ENCODE measurements at places on chromosomes 5 and 9.
A peak's percentile ranks its signal among the peaks of the same experiment; 100 is the strongest.

- no peak for DNase-seq
These were observed 51.5 kb upstream of the SH3PXD2B start for GRCh38 chr5:172505845-172506244.

DNA sequence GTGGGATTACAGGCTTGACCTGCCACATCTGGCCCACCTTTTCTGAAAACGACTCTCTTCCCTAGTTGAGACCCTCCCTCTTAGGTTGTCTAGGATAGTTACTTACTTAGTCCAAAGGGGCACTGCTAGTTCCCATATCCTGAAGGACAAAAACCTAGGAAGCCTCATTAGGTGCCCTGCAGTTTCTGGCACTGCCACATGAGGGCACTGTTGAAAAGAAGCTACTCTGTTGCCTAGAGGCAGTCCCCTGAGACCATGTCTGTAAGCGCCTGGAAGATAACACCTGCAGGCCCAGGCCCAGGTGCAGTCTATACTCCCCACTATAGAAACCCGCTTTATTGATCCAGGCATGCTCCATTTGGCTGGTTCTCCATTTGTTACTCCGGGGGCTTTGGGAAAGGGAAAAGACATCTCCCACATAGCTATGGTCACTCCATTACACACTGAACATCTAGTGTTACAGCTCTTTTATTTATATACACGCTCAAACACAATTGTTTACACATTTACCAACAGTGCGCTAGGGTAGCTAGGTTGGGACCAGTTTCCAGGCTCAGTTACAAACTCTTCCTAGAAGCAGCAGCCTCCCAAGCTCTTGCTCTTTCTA is 73.4 kb upstream of the PPARGC1B start:
- DNase-seq: no peak

- no peak for DNase-seq
These were observed 406.9 kb downstream of the KDM4C start for GRCh38 chr9:7164440-7165330.

DNA sequence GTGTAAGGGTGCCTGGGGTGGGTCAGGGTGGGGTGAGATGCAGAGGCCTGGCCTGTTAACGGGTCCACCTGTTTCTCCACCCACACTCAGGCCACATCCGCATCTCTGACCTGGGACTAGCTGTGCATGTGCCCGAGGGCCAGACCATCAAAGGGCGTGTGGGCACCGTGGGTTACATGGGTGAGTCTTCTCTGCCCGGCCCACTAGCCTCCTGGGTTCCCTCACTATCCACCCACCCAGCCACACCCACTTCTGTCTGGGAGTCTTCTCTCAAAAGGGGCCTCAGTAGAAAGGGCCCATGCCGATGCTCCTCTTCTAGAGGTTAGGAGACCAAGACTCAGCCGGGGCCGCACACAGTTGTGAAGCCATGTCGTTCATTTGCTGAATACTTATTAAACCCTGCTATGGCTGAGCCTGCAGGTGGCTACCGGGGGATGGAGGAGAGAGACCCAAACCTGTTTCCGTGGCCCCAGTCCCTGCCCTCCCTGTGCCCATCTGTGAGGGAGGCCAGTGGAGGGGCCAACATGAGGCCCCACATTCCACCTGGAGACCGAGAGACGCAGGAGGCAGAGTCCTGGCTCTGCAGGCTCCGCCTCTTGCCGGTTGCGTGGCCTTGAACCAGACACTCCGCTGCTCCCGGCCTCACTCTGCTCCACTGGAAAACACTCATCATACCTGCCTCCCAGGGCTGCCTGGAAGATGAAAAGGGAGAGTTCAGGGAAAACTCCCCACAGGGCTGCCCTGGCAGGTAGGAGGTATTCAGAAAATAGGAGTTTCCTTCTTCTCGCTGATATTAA is 8.7 kb downstream of the GRK6 start:
- DNase-seq: no peak

DNA sequence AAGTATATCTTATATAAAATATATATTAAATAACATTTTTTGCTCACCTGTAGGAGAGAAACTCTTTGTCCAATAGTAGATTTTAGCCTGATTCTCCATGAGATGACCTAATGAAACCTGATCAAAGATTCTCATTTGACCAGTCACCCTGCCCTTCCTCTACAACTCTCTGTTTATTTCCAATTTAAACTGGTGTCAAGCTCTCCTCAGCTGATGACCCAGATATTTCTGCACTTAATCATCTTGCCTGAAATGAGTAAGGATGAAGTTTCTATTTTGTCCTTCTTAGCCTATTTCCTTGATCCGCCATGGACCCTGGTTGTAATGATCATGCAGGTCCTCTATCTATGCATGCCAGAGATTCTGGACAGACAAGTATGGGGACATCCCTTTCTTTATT is 179.3 kb upstream of the FGF10 start:
- no peak for DNase-seq

- no peak for DNase-seq
These were observed 101.3 kb upstream of the DMRT1 start for GRCh38 chr9:740221-740620.

- no peak for DNase-seq
These were observed 10.2 kb downstream of the AGPAT2 start for GRCh38 chr9:136676920-136677686.

GRCh38 chr9:128494108-128494745 is 10.3 kb upstream of the GLE1 start:
- no peak for DNase-seq

GRCh38 chr5:66666778-66667177 is 70.6 kb downstream of the MAST4 start:
- DNase-seq: no peak

- DNase-seq: no peak
These were observed 307.1 kb downstream of the PRR16 start for GRCh38 chr5:120771202-120771601.

- DNase-seq: no peak
These were observed 170.2 kb downstream of the RANBP17 start for GRCh38 chr5:171031977-171032376.

- DNase-seq: no peak
These were observed 224.1 kb upstream of the DAB2 start for GRCh38 chr5:39648848-39649227.

- no peak for DNase-seq
These were observed 35.2 kb upstream of the TYRP1 start for GRCh38 chr9:12657998-12658397.

GRCh38 chr9:115099901-115100300 is 18.1 kb downstream of the TNC start:
- DNase-seq: no peak

GRCh38 chr5:151271336-151271735 is 18.4 kb downstream of the GM2A start:
- DNase-seq: no peak

DNA sequence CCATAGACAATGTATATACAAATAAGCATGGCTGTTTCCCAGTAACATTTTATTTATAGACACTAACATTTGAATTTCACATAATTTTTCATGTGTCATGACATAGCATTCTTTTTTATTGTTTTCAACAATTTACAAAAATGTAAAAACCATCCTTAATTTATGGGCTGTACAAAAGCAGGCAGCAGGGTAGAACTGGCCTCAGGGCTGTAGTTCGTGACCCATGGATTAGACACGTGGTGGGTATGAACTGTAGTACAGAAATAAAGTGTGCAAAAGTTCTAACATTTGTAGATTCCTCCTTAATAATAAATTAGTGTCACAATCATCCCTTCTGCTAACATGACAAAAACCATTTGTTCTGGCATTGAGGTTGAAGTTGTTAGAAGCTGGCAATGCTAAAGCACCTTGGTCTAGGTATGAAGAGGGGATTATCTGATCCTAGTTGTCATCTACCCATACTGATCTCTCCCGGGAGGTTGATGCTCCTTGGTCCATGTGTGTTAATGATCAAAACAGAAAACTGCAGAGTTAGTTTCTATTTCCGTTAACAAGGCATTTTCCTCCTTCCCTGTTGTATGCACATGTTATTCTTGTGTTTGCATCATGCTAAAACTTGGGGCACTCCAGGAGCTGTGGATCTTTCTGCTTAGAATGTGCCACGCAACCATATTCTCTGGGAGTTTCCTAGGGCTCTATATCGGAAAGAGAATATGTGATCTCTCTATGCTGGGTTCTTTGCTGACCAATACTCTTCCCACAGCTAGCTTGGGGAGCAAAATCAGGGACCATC is 917.6 kb downstream of the TLE1 start:
- DNase-seq: no peak

GRCh38 chr5:55364537-55365055 is 56.8 kb downstream of the MTREX start:
- DNase-seq: no peak

DNA sequence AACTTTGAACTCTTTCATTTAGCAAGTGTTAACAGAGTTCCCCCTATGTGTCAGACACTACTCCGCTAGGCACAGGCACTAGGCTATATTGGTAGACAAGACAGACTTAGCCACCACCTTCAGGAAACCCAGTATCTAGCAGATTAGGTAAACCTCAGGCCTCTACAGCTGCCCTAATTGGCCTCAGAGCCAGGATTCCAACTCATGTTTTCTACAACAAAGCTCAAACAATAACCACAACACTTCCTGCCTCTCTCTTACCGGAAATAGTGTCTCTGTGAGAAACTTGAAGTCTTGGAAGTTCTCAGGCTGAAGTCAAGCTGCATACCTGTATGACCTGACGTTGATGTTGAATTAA is 116.6 kb upstream of the SLC44A1 start:
- peak; percentile 69 for DNase-seq

DNA sequence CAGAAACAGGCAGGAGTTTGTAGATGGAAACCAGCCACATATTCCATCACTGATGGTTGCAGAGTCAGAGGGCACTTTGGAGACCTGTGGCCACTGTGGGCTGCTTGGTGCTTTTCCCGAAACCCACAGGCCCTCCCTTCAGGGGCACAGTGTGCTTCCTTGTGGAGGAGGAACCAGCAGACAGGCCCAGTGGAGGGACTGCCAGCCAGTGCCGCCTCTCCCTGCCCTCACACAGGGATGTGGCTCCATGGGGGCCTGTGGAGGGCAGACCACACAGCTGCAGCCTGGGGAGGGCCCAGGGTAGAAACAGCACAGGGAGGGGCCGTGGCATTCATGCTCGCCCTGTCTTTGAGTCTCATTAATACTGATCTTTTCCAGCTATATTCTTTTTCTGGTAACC is 35.2 kb downstream of the CEP72 start:
- DNase-seq: no peak

DNA sequence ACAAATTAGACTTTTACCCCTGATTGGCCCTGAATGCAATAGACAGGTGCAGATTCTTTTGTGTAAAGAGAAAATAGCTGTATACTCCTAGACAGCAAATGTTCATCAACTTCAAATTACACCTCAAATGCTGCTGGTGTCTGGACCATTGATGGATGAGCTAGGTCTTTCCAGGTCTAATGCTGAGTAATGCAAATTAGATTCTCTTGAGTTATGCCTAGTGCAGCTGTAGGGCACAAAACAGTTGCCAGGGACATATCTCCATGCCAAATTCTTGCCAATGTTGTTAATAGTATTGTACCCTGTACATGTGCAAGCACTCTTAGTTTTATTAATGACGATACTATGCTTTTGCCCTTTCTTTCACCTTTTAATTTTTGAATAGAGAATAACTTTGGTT is 72.3 kb upstream of the CNTLN start:
- DNase-seq: no peak

GRCh38 chr9:88664773-88665172 is 129.8 kb downstream of the NXNL2 start:
- DNase-seq: no peak

DNA sequence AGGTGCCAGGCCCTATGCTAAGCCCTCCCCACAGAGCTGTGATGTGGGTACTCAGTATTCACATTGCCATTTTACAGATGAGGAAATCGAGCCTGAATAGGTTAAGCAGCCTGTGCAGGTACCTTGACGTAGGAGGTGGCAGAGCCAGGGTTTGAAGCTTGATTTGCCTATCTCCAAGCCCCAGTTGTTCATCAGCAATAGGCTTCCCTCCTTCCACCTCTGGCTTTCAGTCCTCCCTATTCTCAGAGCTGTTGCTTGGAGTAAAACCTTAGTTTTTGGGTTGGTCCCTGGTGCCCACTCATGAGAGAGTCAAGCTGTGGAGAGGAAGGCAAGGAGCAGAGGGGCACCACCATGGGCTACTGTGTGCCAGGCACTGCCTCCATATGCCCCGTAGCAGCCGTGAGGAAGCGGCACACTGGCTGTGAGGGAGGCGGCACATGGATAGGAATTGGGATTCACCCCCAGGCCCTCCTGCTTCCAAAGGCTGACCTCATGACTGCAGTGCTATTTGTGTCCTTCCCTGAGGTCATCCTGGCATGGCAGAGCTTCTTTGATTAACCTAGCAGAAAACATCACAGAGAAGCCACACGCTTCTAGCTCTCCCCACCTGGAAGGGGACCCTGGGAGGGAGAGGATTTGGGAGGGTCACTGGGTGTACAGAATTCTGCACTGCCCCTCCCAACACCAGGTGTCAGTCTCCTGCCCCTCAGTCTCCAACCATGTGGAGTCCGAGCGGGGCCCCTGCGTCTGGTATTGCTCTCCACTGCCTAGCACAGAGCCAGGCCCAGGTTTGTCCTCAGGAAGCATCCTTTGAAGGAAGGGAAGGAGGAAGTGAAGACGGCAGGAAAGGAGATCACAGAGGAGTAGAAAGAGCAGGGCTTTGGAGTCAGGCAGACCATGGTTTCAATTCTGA is 109.8 kb downstream of the RGS3 start:
- DNase-seq: no peak

GRCh38 chr9:6126377-6126776 is 89.2 kb upstream of the IL33 start:
- DNase-seq: no peak

- no peak for DNase-seq
These were observed 69.6 kb downstream of the ADAMTSL1 start for GRCh38 chr9:18543406-18544192.

- no peak for DNase-seq
These were observed 95.1 kb downstream of the HRH2 start for GRCh38 chr5:175752826-175753535.

GRCh38 chr9:129709438-129710168 is 43.2 kb downstream of the PTGES start:
- DNase-seq: no peak

DNA sequence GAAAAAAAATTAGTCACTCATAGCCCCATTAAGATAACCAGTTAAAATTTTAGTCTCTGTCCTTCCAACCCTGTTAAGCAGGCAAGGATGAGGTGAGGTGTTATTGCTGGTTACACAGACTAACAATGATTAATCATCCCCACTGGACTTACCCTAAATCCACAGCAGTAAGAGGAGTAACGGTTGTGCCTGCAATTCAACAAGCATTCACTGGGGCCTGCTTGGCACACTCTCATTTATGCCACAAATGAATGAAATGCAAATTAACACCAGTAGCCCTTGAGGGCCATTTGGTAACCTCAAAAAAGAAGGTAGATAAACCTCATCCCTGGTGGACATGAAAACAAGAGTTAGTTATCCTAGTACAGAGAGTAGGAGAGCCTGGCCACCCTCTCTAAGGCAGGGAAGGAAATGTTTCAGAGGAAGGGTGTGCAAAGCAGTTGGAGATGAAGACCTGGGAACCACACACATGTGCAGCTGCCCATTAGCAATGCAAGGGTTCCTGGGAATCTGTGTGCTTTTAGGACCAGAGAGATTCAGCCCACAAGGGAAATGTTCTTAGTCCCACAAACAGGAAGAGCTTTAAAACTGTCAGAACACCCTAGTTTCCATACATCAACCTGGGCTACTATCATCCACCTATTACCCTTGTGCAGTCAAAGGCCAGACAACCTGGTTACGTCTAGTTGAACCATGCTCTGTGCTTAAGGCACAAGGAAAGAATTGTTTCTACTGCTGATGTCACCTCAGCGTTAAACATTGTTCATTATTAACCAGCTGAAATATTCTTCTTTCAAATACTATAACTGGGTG is 7.7 kb downstream of the LHFPL2 start:
- DNase-seq: no peak

- no peak for DNase-seq
These were observed 70.7 kb upstream of the LPAR1 start for GRCh38 chr9:111108946-111109345.

- DNase-seq: no peak
These were observed 4.0 kb downstream of the IL7R start for GRCh38 chr5:35860686-35861085.
